ENCODE measurements at places on chromosomes 4 and X. TPM values are rescaled to one million over a fixed set of nuclear protein-coding genes. Genes with fewer than 3 reads are reported as not detected.

Gene FATE1
- total RNA-seq, result not detected

Gene FDCSP
- total RNA-seq, result not detected

Gene BCORL1
- 10.6 TPM for total RNA-seq

Gene INTU
- total RNA-seq, result 1.1 TPM

Gene CT45A1
- not detected for total RNA-seq

Gene REPS2
- total RNA-seq, result 1.3 TPM

Gene EDA
- 0.42 TPM for total RNA-seq

Gene GPRASP2
- total RNA-seq, result 5.4 TPM

Gene TRPC5OS
- not detected for total RNA-seq

Gene ASB5
- not detected for total RNA-seq

Gene ATOH1
- not detected for total RNA-seq

Gene FAM184B
- 0.02 TPM for total RNA-seq

Gene YY2
- total RNA-seq, result 1.9 TPM

Gene TMPRSS11A
- total RNA-seq, result not detected

Gene SLC7A11
- total RNA-seq, result 20.5 TPM

Gene FGF16
- total RNA-seq, result not detected

Gene CT55
- not detected for total RNA-seq

Gene PDE6B
- not detected for total RNA-seq

Gene GYG2
- total RNA-seq, result 3.7 TPM

Gene APEX2
- 29.9 TPM for total RNA-seq

All from A549 treated with Mapracorat at 1 μM for 4 hours (cell line).